ENCODE measurements at places on chromosomes 2 and 18.

DNA sequence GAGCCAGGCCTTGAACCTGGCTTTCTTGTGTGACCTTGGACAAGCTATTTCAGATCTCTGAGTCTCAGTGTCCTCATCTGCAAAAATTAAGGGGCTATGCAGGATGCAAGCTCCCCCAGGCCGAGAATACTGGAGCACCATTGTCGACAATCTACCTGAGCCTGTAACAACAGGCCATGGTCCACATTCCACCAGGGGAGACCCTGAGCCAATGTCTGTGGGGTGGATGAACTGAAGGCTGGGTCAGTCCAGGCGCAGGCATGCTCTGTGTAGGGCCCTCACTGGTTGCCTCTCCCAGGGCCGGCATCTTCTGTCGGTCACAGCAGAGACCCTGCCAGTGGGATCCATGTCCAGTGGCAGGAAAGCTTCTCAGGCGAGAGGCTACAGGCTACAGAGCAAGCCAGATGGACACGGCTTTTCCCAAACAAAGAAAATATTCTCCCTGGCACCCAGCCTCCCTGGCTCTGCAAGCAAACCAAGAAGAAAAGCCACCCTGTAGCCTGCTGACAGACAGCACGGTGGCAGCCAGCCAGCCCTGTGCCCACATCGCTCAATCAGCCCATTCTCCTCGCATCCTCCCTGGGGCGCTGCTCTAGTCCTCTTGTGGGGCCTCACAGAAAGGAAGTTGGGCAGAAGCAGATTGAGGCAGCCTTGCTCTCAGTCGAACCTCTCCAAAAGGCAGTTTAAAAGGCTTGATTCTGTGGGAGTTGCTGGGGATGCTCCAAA lies 48.7 kb upstream of the FZD7 start:
- DNase-seq: no peak

- DNase-seq: no peak
Measured at GRCh38 chr2:3470166-3470651, 49.1 kb downstream of the ADI1 start.

- DNase-seq: no peak
Measured at GRCh38 chr2:9979977-9980376, 28.5 kb downstream of the GRHL1 start.

DNA sequence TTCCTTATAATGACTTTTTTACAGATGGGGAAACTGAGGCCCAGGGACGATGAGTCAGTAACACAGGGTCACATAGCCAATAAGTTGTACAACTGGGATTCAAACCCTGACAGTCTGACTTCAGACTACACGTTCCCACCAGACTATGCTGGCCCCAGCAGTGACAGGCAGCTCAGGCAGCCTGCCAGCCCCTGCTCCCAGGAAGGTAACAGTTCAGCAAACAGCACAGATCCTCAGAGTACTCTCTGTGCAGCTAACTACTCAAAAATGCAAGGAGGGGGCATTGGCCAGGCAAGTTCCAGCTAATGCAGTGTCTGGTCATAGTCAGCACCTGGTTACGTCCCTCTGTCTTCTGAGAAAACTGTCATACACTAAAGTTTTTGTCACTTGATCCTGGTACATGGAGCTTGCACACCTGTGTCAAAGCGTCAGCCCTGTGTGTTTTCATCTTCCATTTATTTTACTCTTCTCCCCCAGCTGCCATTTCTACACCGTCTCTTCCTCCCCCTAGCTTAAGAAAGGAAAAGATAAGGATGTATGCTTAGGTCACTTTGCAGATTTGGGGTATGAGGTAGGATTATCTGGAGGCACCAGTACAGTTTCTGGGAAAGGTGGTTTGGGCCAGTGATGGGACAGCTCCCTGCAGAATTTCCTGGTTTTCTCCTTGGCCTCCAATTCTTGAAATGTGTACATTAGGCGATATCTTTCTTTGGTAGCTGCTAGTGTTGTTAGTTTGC lies 4.5 kb downstream of the SMARCAL1 start:
- DNase-seq: no peak

- DNase-seq: no peak
Measured at GRCh38 chr2:150424406-150424805, 63.1 kb downstream of the RND3 start.

DNA sequence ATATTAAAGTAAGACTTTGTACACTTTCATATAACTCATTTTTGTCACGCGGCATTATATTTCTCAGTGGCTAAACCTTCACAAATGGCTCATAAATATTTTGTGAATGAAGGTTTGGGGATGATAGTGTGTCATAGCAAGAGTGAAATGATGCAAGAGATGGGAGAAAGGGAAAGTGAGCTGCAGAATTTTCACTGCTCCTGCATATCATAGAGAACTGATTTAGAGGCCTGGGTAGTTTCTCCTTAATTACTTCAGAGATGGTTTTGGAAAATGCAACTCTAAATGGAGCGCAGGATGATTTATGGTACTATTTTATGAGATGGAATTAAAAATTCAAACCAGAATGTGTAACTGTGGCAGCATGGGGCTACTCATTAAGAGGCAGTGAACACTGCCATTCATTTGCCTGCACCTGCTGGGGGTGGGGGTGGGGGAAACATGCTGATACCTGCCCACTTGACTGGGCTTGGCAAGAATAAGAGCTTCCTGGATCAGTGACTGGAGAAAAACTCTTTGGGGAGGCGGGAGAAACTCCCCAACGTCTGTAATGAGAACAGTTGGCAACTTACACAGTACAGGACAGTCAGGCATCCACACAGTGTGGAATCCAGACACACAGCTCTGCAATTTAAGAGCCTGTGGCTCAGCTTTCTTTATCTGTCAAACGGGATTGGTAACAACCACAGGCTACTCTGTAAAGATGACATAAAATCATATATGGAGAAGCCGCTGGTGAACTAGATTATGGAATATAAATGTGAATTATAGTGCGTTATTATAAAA lies 941.9 kb downstream of the SLC4A3 start:
- no peak for DNase-seq
